ENCODE measurements at places on chromosomes 7 and 10.

- DNase-seq, result peak; percentile 50
Observed at GRCh38 chr10:95374597-95375209, 83.9 kb upstream of the PDLIM1 start.

- no peak for DNase-seq
Observed at GRCh38 chr7:90222811-90223725, 11.5 kb downstream of the STEAP2 start.

GRCh38 chr10:69636626-69637605 is 6.9 kb downstream of the FAM241B start:
- DNase-seq, result peak; percentile 38

GRCh38 chr10:70771311-70772194 is 13.6 kb downstream of the TBATA start:
- DNase-seq, result no peak

Data from CD4-positive, alpha-beta T cell treated with Interleukin-17A for 1 hour (primary cell).